ENCODE measurements at places on chromosomes 7 and 10.
A peak's percentile ranks its signal among the peaks of the same experiment; 100 is the strongest.

DNA sequence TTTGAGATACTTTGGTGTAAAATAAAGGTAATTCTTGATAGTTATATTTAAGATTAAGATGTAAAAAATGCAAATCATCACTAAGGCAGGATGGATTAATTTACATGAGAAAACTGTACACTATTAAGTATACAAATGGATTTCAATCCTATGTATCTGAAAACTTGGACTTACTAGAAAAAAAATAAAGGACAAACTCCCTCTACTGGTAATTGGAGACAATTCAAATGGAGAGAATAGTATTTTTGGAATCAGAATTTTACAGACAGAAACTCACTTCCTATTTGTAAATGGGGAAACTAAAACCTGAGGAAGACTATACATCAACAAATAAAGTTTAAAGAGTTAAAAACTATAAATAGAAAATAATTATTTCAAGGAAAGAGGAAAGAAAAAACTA lies 62.6 kb downstream of the CUL2 start:
- peak; percentile 45 for DNase-seq

DNA sequence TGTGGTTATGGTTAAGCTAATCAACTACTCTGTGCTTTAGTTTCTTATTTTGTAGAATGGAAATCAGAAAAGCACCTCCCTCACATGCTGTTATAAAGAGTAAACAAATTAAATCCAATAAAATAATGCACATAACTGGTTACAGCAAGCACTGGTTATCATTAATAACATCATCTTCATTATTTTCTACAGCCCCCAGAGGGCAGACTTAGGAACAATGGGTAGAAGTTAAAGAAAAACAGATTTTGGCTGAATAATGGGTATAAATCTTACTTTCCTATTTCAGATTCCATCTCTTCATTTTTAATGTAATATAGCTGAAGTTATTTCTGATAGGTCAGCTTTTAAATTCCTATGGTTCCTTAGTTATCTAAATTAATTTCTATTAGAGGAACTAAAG lies 126.5 kb downstream of the DOCK4 start:
- DNase-seq: no peak

- DNase-seq: no peak
Measured at GRCh38 chr10:22913474-22914092, 14.3 kb upstream of the ARMC3 start.

GRCh38 chr10:97991871-97992270 lies 38.5 kb downstream of the CRTAC1 start:
- peak; percentile 84 for DNase-seq

DNA sequence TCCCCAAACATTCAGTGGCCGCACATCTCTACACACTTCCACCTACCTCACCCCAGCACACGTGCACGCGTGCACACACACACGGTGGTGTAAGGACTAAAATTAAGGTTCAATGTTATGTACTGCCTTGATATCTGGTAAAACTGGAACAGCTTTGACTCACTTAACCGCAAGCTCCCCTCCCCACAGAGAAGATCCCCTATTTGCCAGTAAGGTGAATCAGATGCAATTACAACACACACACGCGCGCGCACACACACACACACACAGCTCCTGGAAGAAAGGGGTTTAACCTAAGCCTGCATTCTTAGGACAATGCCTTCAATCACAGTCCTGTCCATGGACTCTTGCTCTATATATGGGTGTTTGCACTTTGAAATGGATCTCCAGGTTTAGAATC lies 25.5 kb upstream of the VPS41 start:
- DNase-seq: no peak

DNA sequence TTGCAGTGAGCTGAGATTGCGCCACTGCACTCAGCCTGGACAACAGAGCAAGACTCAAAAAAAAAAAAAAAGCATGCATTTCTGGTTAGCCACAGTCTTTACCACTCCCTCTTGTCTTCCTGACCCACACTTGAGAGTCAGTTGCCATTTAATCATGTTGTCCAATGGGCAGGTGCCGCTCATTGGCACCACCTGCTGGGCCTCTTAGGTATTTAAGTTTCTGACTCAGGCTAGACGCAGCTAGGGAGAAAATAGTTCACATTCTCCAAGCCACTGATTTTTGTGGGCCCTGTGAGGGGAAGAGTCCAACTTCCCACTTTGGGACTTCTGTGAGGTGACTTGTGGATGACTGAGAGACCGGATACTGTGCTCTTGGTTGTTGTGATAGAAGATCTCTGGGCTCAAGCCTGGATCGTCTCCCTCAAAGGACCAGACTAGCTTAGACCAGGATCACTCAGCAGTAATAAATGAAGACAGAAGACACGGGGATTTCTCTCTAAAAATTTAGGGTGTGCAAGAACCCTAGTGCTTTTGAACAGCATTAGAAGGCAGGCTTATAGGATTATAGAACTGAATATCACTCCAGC lies 26.8 kb upstream of the SORCS3 start:
- DNase-seq: peak; percentile 71

GRCh38 chr7:70556761-70557160 lies 575.2 kb upstream of the GALNT17 start:
- DNase-seq: no peak

DNA sequence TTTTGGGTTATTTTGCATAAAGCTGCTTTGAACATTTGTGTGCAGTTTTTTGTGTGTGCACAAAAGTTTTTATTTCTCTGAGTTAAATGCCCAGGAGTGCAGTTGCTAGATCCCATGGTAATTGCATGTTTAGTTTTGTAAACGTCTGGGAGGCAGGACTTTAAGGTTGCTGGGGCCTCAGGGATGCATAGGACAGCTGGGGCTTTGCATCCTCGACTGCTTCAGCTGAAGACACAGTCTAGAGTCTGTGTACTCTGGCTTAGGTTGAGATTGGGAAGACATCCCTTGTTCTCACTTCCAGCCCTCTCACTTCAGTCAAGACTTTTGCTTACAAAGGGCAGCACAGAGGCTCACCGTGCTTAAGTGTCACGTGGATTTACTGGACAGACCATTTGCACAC lies 94.5 kb upstream of the INSYN2A start:
- DNase-seq: no peak

DNA sequence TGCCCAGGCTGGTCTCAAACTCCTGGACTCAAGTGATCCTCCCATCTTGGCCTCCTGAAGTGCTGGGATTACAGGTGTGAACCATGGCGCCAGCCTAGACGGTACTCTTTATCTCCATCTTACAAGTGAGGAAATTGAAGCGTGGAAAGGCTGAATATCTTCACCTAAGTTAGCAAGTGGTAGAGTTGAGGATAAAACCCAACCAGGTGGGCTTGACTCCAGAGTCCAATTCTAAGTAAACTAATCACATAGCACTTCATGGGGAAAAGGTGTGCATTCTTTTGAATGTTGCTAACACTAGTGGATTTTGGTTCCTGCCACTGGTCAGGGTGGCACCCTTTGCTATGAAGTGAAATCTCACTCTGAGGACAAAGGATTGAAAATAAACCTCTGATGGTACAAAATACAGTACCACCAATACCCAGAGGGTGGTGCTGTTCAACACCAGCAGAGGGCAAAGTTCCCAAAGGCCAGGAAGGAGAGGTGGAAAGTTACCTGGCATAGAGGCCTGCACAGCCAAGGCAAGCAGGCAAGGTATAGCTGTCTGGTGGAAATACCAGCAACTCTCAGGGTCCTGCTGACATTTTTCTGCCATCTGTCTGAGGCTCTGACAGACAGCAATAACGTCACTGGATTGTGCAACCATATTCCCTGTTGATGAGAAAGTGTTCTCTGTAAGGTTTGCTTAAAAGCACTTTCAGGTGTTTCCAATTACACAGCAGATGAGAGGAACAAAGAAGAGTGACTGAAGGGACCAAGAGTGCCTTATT lies 17.6 kb downstream of the ZDHHC16 start:
- peak; percentile 87 for DNase-seq

- DNase-seq: no peak
Measured at GRCh38 chr7:79055722-79056415, 397.6 kb downstream of the MAGI2 start.

GRCh38 chr7:150307129-150307528 lies 16.0 kb upstream of the LRRC61 start:
- DNase-seq: no peak

Data from GM23338 (cell line).